ENCODE measurements at places on chromosomes 12 and 14. TPM values are rescaled to one million over a fixed set of nuclear protein-coding genes. Genes with fewer than 3 reads are reported as not detected.

DNA sequence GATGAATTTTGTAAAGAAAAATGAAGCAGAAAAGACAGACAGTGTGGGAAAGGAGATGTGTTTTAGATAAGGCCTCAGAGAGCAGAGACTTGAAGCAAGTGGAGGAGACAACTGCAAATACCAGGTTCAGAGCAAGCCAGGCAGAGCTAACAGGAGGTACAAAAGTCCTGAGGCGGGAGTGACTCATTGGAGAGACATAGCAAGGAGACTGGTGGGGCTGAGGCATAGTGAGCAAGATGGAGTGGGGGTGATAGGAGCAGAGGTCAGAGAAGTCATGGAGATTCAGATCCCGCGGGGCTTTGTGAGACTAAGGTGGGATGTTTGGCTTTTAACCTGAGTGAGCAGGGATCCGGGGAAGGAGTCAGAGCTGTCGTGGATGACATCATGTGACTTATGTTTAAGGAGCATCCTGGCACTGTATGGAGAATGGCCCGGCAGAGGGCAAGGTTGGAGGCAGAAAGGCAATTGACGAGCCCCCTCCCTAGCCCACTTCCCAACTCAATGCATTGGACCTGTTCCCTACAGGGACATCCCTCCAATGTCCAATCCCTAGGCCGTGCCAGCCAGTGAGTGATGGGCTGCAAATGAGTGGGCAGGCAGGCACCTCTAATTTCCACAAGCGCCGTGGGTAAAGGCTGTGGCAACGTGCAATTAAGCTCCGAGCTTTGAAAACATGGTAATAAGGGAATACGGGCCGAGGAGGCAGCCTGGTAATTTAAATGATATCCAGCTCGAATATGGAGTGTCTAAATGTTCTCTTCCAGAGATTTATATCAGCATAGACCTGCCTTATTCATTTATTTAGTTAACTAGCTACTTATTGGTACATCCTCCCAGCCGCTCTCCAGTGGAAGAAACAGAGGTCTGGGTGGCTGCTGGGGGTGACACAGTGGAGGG, 206.8 kb upstream of the LHX5 start:
- no peaks in the 10 kb centered on the region for H3K27me3 ChIP-seq
- H3K4me1 ChIP-seq, result no peaks in the 10 kb centered on the region
- no peaks in the 10 kb centered on the region for H3K36me3 ChIP-seq
- no peak overlapping the region for H3K27ac ChIP-seq
- no peak overlapping the region for H3K4me3 ChIP-seq

- H3K36me3 ChIP-seq, result no peaks in the 10 kb centered on the region
- no peak overlapping the region for H3K27ac ChIP-seq
- H3K4me1 ChIP-seq, result no peaks in the 10 kb centered on the region
Observed at GRCh38 chr12:105706321-105706972, 376.0 kb downstream of the C12orf75 start.

DNA sequence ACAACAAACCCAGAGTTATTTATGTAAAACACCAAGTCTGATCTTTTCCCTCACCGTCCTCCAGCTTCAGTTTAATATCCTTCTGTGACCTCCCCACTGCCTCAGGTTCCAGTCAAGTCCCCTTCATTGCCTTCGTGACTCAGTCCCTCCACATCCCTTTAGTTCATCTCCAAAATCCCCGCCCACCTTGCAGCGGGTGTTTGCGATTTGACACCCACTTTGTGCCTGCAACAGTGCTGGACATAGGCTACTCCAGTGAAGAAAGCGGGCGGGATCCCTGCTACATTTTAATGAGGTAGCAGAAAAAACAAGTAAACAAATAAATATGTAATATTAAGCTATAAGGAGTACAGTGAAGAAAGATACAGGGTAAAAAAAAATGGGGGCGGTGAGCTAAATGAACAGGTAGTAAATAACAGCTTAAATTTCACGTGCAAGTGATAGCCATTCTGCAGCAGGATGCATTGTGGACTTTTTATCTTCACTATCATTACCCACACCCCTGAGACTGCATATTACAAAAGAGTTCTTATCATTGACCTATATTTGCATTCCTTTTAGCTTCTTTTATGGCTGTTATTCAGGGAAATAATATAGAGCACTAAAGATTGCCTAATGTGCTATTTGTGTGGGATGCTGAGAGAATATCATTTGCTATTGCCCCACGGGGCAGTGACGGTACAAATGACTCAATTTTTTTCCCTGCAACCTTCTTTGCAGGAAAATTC, 222.8 kb upstream of the NUDT4 start:
- H3K27me3 ChIP-seq, result no peaks in the 10 kb centered on the region
- no peak overlapping the region for H3K27ac ChIP-seq
- no peak overlapping the region for H3K4me3 ChIP-seq
- no peaks in the 10 kb centered on the region for H3K36me3 ChIP-seq
- no peaks in the 10 kb centered on the region for H3K4me1 ChIP-seq
- DNase-seq, result no peak

DNA sequence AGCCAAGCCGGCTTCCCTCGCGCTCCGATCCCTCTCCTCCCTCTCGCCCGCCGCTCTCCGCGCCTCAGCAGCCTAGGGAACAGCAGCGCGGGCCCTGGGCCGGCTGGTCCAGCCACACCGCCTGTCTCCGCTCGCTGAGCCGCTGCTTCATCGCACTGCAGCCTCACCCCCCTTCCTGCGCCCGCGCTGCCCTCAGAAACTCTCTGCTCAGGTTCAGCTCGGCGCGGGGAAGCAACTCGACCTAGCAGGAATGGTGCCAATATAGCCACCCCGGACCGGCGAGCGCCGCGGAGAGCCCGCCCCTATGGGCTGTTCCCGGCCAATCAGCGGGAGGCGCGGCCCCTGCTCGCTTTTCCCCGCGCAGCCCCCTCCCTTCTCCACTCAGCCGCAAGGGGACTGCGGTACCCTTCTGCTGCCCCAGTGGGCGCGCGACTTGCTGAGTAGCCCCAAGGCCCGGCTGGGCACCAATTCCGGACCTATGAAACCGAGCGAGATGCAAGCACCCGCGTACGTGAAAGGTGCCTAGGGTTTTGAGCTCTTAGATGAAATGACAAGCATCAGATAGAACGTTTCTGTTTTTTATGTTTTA, at the start of gene ADAMTS20:
ADAMTS20 (minus strand) TSS at position 233 of the 589 bp plus-strand sequence. CDS start 282 bp downstream, outside the sequence.
- no peak within 1 kb of the TSS for H3K27ac ChIP-seq
- peak within 1 kb of the TSS; percentile 87 for H3K4me3 ChIP-seq

- H3K27ac ChIP-seq, result no peak overlapping the region
- H3K27me3 ChIP-seq, result no peaks in the 10 kb centered on the region
- no peak overlapping the region for H3K4me3 ChIP-seq
- H3K4me1 ChIP-seq, result no peaks in the 10 kb centered on the region
- DNase-seq, result peak; percentile 73
- H3K36me3 ChIP-seq, result peaks cover 36% of the 10 kb centered on the region
Observed at GRCh38 chr12:122133192-122133950, 40.6 kb downstream of the IL31 start.

- H3K36me3 ChIP-seq, result no peaks in the 10 kb centered on the region
- H3K27me3 ChIP-seq, result no peaks in the 10 kb centered on the region
- H3K4me1 ChIP-seq, result no peaks in the 10 kb centered on the region
- no peak for DNase-seq
Observed at GRCh38 chr14:71388336-71388735, 481.1 kb downstream of the PCNX1 start.

- H3K27ac ChIP-seq, result no peak overlapping the region
- peaks cover 5% of the 10 kb centered on the region for H3K4me1 ChIP-seq
- H3K36me3 ChIP-seq, result no peaks in the 10 kb centered on the region
- no peaks in the 10 kb centered on the region for H3K27me3 ChIP-seq
- no peak for DNase-seq
Observed at GRCh38 chr12:2248901-2249381, 196.2 kb downstream of the CACNA1C start.

GRCh38 chr12:111753144-111753881, 13.4 kb upstream of the ALDH2 start:
- no peaks in the 10 kb centered on the region for H3K4me1 ChIP-seq
- H3K27me3 ChIP-seq, result no peaks in the 10 kb centered on the region
- H3K4me3 ChIP-seq, result no peak overlapping the region
- peaks cover 12% of the 10 kb centered on the region for H3K36me3 ChIP-seq

DNA sequence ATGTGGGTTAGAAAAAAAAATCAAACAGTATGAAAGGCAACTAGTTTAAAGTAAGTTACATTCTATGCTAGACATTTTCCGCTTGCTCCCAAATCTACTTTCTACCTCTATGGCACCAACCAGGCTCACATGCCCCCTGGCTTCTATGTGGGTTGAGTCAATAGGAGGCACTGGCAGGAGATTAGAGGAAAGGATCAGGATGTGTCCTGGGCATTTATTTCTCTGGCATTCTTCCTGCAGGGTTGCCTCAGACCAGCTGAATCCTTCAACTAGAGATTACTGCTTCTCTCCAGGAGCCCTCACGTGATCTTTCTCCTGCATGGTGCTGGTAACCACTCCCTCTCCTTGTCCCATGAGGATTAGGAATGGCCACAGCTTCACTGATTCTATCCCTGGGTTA, 14.9 kb upstream of the CCDC60 start:
- H3K36me3 ChIP-seq, result no peaks in the 10 kb centered on the region
- no peak overlapping the region for H3K4me3 ChIP-seq
- no peak overlapping the region for H3K27ac ChIP-seq
- DNase-seq, result no peak
- H3K27me3 ChIP-seq, result no peaks in the 10 kb centered on the region

- no peaks in the 10 kb centered on the region for H3K27me3 ChIP-seq
- H3K4me1 ChIP-seq, result no peaks in the 10 kb centered on the region
- DNase-seq, result no peak
- no peak overlapping the region for H3K4me3 ChIP-seq
- peaks cover 7% of the 10 kb centered on the region for H3K36me3 ChIP-seq
Observed at GRCh38 chr14:94217116-94217515, 43.0 kb downstream of the PPP4R4 start.

DNA sequence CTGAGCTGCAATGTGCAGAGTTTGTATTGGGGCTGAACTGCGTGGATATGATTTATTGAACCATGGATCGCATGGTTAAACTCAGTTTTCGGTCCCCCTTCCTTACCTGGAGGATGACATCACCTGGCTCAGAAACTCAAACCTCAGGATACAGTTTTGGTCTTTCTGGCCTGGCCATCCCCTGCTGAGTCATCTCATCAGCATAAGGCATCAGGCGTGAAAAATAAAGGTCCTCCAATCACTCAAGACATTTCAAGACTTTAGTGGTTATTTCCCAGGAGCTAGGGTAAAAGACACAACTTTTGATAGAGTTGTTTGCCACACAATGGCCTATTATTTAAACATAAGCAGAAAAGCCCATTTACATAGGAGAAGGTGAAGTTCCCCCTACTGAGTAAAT, 631.1 kb upstream of the TMEM132C start:
- H3K36me3 ChIP-seq, result no peaks in the 10 kb centered on the region
- no peak for DNase-seq
- no peak overlapping the region for H3K27ac ChIP-seq
- H3K4me1 ChIP-seq, result no peaks in the 10 kb centered on the region

- H3K4me1 ChIP-seq, result no peaks in the 10 kb centered on the region
- no peak overlapping the region for H3K27ac ChIP-seq
- no peak overlapping the region for H3K4me3 ChIP-seq
- no peaks in the 10 kb centered on the region for H3K36me3 ChIP-seq
Observed at GRCh38 chr14:51525739-51526138, 126.0 kb upstream of the FRMD6 start.

DNA sequence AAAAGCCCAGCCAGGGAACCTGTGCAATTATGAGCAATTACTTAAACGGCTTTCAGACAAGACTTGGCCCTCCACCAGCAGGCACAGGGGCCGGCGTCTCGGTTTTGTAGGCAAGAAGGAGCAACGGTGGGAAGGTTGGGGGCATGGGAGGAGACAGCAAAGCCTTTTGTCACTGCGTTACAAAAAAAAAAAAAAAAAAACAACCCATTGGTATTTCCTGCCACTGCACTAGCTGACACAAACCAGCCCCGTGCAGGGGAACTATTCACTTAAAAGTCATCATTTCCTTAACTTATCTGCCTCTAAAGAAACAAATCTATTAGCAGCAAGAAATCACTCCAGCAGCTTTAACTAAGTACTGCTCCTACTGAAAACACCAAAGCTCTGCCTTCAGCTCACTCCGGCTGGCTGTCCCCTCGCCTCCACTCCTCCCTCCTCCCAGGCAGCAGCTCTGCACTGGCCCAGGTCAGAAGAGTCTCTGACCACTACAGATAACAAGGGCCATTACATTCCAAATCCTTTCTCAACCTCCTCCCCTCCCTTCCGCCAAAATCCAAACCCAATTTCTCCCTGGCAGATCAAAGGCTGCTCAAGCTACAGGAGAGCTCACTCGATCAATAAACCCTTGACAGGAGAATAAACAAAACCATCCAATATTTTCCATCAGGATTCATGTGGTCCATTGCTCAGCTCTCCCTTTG, 105.2 kb upstream of the CDKN3 start:
- no peaks in the 10 kb centered on the region for H3K27me3 ChIP-seq
- H3K36me3 ChIP-seq, result peaks cover 2% of the 10 kb centered on the region
- H3K4me1 ChIP-seq, result no peaks in the 10 kb centered on the region
- DNase-seq, result peak; percentile 54
- H3K27ac ChIP-seq, result no peak overlapping the region

DNA sequence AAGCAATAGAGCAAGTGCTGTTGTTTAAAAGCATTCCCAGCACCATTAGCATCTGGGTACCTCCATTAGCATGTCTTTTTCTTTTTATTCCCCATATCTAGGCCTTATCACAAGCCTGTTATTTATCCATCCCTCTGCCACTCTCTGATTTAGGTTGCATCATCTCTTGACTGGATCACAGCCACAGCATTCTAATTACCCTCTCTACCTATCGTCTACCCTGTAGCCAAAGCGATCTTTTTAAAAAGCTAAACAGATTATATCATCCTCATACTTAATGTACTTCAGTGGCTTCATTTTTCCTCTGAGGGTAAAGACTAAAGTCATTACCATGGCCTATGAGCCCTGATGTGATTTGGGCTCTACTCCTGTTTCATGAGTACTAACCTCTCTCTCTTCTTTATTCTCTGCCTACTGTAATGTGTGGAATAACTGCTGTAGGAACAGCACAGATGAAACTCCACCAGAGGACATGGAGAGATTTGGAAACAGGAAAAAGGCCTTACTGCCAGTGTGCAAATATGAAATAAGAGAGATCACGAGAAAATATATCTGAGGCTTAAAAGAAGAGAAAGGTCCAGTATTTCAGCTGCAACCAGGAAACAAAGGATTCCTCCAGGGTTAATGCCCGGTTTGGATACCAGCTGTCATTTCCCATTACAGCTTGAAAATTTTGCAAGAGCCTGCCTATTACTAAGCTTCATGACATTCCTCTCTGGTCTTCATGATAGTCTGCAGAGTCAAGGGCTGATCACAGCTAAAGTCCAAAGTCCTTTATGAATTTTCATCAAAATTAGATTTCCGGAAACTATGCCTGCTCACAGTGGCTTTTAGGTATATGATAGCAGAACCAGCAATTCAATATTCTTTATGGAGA, 422.5 kb upstream of the PDE3A start:
- no peaks in the 10 kb centered on the region for H3K36me3 ChIP-seq
- H3K27me3 ChIP-seq, result no peaks in the 10 kb centered on the region
- no peak overlapping the region for H3K4me3 ChIP-seq
- no peak for DNase-seq
- H3K4me1 ChIP-seq, result no peaks in the 10 kb centered on the region
- no peak overlapping the region for H3K27ac ChIP-seq

Gene ADAM21
- total RNA-seq, result not detected

Gene ANKLE2
- 73.9 TPM for total RNA-seq

Gene EFCAB11
- total RNA-seq, result 17.4 TPM

Gene ZFP36L1
- total RNA-seq, result 109 TPM

Gene AACS
- total RNA-seq, result 32.7 TPM

Gene SLC15A4
- total RNA-seq, result 23.0 TPM

Gene KRT82
- total RNA-seq, result not detected

Gene FLVCR2
- 6.1 TPM for total RNA-seq

Gene ALG10
- total RNA-seq, result 12.9 TPM

Gene ADAMTS20
- total RNA-seq, result 2.1 TPM

Data from H9 (cell line).